ENCODE measurements at places on chromosomes 3 and 15.

DNA sequence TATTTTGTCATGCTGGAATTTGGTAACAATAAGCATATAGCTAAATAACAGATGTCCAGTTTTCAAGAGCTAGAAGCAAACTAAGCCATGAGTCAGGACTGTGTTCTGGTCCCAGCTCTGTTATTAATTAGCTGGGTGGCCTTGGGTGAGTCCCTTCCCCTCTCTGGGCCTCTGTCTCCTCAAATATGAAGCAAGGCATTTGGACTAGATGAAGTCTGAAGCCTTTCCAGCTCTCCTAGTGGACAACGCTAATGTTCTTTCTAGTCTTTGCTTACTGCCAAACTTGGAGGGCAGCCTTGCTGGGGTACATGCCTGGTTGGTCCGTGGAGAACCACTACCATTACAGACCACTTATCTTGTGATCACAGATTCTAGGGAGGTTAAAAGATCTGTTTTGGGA is 127.6 kb downstream of the DUT start:
- no peak for DNase-seq

DNA sequence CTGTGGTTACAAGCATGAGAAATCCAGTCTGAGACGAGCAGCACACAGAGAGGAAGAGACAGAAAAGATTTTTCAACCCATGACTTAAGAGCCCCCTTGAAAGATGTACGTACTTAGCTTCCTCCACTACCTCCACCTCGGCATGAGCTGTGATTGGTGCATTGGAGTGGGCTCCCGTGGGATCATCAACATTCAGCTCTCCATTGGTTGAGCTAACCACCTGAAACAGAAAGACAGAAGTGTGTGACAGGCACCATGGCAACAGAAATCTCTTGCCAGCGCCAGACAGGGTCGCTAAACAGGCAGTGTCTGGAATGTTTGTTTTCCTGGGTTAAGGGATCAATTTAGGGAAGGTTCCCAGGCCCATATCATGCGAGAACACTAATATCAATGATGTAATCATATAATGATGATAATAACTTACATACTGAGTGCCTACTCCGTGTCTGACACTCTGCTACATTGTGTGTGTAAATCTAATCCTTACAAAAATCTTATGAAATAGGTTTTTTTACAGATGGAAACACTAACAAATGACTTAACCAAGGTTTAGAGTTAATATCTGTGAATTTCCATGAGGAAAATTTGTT is 17.5 kb upstream of the PPIB start:
- DNase-seq: no peak

DNA sequence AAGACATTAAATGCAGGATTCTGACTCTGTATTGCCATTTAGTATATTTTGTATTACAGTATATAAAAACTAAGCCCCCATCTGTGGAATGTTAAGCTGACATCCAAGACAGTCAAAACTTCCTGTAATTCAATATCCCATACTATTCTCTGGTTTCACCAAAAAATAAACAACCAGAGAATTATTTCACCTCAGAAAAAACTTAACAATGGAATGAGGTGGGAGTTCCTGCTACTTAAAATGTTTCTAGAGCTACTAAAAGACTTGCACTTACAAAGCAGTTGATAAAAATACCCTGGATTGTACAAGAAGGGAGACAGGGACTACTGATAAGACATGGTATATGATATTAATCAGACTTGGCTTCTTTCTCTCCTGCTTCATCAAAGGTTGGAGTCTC is 8.3 kb downstream of the ARL13B start:
- DNase-seq: no peak

DNA sequence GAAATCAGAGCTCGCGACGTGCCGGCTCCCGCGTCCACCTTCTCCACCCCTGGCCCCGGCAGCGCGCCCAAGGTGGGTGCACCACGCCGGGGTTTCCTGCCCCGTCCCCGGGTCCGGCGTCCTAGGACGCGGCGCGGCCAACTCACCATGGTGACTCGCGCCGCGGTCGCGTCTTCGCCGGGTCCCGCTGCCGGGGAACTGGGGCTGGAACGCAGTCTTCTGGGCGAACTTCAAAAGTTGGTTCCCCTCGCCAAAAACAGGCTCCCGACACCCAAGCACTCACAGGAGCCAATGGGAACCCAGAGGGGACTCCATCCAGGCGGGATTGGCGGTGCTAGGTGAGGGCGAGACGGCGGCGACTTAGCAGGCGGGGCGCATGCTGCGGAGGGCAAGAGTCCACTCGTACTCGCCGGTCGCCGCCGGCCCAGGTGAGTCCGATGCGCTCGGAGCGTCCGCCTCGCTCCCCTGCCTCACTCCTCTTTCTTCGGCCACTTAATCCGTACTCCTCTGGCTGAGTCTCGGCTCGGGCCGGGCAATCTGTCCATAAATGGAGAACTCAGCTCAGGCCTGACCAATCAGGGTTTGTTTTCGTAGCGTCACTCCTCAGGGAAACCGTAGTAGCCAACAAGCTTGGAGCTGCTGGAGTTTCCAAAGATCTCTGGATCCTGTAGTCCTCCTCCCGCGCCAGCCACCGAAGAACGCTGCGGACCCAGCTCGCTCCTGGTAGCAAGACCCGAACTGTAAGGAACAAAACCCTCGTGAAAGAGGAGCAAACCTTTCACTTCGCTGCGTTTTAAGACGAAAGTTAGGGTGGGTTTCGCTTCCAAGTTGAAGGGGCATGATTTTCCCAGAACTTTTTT is at the start of gene MYO1E:
MYO1E (minus strand) TSS at position 520 of the 860 bp plus-strand sequence; CDS start at position 149, 371 bp downstream.
- DNase-seq: peak; percentile 96

GRCh38 chr15:46854564-46854963 is 862.7 kb upstream of the SEMA6D start:
- DNase-seq: no peak

Data from ACHN (cell line).